Motor neuron (in vitro differentiated cells): ENCODE measurements at places on chromosomes 7 and 10. TPM values are rescaled to one million over a fixed set of nuclear protein-coding genes. Genes with fewer than 3 reads are reported as not detected.

- ATAC-seq: peak; percentile 35
Observed at GRCh38 chr10:112389271-112389822, 15.4 kb downstream of the ACSL5 start.

GRCh38 chr10:62805231-62806099, 945 bp downstream of the ADO start:
- ATAC-seq: peak; percentile 15

DNAJC12 gene
- 53.6 and 54.3 TPM in 2 replicates for total RNA-seq

DNA sequence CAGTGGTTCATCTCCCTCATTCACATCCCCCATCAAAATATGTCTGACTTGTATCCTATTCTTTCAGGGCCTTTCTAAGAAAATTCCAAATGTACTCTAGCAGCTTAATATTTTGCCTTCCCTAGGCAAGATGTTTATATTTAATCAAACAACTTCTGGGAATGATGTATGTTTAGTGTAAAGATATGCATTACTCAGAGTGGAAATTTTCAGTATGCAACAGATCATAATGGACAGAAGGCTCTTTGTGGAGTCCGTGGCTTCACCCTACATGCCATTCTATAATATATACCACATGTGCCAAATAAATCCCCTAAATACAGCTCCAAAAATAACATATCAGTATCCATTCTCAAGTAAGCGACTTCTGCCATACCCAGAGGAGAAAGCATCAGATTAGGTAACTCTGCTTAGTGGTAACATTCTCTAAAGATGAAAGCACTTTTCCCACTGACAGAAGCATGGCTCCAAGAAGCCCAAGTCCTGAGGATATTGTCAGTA, 316.6 kb downstream of the KCNMA1 start:
- no peak for ATAC-seq

DNA sequence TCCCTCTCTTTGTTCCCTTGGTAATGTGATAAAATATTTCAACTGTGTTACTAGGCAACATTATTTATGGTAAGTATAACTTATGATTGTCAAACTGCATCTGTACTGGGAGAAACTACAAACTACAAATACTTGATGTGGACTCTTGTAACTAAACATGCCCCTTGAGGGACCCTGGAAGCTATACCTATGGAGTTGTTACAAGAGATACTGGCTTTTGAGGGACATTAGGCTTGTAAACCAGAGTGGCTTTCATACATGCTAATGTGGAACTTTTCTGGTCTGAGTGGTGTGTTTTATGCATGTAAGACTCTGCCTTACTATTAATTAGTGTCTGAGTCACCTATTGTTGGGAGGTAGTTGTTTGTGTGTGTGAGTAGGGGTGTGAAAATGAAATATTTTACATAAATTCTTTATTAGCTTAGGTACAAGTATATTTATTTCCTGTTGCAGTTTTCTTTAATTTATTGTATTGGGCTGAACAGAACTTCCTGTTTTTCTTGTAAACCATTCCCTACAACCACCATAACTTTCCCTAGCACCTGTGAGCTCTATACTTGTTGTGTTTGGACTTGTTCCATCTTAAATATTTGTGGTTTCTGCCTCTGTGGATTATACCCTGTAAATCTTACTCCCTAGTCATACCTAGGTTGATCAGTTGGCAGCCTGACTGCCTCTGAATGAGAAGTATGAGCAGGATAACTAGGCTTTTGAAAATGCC, 49.8 kb downstream of the STK31 start:
- peak; percentile 37 for ATAC-seq

- no peak for ATAC-seq
Observed at GRCh38 chr10:128684215-128684614, 558.0 kb upstream of the MKI67 start.
